Adipocyte (in vitro differentiated cells): ENCODE measurements at places on chromosomes 4 and X.

GRCh38 chr4:87409420-87409939, 12.9 kb upstream of the NUDT9 start:
- no peak for DNase-seq

DNA sequence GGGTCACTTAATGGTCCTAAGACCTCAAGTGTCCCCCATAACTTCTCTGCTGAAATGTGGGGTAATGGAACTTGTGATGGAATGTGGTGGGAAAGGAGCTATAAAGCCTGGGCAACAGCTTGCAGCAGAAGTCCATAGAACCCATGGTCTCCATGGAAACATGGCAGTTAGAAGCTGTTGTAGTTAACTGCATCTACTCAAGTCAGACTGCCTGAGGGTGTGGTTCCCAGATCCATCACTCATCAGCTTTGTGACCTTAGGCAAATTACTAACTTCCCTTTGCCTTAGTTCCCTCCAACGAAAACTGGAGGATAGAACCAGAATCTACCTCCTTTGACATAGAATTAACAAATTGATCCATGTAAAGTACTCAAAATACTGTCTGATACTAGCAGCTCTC, 113.0 kb downstream of the SPATA18 start:
- no peak for DNase-seq

DNA sequence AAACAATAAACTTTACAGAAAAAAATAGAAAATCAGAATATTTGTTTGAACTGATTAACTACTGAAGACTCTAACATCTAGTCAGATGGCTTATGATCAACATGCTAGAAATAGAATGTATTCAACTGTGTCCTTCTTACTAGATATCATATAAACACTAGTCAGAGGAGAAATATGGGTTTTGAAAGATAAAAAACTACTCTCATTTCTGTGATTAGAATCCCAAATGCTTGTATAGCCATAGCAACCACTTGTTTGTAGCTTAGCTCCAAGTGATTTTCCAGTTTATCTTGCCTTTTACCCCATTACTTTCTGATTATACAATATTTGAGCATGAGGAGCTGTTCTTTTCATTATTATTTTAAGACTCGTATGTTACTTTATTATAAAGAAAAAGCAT, 31.2 kb downstream of the USP38 start:
- DNase-seq = peak; percentile 31

GRCh38 chr4:42490015-42490414, 92.7 kb downstream of the SHISA3 start:
- no peak for DNase-seq

DNA sequence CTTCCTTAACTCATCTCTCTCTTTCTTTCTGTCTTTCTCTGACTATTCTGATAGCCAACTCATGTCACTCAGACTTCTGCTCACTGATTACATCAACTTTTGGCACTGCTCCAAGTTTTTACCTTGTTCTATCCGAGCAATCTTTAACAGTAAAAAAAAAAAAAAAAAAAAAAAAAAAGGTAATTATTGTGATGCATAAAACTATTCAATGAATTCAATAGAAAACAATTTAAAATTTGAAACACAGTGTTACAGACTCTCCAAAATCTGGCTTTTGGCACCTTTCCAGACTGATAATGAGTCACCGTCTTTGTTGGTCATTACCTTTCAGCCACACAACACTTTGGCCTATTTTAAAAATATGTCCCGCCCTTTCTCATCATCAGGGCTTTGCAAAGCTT, 229.5 kb downstream of the GALNTL6 start:
- DNase-seq = peak; percentile 11

GRCh38 chrX:21996872-21997455, 35.2 kb upstream of the PHEX start:
- peak; percentile 28 for DNase-seq

DNA sequence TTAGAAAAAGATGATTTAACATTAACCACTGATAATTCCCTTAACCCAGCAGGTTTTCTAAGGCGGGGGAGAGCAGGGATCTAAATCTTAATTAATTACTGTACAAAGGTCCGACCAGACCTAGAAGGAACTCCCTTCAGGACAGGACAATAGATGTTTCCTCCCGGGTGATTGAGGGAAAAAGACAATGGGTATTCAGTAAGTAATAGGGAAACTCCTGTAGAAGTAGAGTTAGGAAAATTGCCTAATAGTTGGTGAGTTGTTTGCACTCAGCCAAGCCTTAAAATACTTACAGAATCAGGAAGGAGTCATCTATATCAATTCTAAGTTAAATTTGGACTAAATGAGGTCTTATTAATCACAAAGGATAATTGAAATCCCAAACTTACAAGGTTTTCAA, 5.8 kb upstream of the SRD5A3 start:
- no peak for DNase-seq

DNA sequence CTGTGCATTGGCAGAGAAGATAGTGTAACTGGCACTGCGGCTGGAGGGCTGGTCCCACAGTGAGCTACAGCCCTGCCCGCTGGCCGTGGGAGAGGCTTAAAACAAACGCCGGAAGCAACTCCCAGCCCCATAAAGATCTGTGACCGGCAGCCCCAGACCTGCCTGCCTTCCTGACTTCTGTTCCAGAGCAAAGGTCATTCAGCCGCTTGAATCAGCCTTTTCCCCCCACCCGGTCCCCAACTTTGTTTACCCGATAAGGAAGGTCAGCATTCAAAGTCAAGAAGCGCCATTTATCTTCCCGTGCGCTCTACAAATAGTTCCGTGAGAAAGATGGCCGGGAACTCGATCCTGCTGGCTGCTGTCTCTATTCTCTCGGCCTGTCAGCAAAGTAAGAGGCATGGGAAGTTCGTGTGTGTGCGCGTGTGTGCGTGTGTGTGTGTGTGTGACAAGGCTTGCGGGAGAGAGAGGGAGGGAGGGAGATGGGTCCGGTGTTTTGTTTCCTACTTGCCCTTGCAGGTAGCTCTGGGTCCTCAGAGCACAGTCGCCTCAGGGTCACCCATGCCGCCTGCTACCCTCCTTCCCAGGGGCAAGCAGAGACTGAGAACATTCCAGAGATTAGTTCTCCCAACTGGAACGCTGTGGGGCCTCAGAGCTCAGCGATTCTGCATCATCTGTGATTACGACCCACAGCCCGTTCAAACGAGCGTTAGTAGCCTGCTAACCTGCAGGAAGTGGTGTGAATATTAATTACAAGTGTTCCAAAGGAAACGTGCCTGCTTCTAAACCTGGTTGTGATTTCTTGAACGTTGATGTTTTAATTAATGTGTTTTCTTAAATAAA, at the start of gene MGST2:
Gene MGST2, plus strand, starts transcription at position 130 of the 840 bp plus-strand sequence. Its CDS starts 201 bp downstream, at position 331.
- DNase-seq = peak; percentile 65

GRCh38 chrX:17214962-17215361, 160.0 kb upstream of the NHS start:
- no peak for DNase-seq

- DNase-seq = no peak
These were observed 39.9 kb downstream of the MSX1 start for GRCh38 chr4:4899202-4899925.

GRCh38 chrX:16594490-16594889, 55.5 kb upstream of the S100G start:
- DNase-seq = no peak

DNA sequence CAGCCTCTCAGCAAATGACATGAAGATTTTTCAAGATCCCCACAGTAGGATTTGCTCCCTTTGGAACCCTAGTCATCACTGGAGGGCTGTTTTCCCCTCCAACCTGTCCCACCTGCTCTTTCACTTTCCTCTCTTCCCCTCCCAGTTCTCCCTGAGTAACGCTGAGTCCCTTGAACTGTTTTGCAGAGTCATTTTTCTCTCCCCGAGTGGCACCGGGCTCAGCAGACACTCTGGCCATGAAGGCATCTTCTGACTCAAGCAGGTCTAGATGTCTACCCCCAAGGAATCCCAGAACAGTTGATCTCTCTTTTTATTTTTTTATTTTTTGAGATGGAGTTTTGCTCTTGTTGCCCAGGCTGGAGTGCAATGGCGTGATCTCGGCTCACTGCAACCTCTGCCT, 52.2 kb downstream of the HTRA3 start:
- DNase-seq = no peak

DNA sequence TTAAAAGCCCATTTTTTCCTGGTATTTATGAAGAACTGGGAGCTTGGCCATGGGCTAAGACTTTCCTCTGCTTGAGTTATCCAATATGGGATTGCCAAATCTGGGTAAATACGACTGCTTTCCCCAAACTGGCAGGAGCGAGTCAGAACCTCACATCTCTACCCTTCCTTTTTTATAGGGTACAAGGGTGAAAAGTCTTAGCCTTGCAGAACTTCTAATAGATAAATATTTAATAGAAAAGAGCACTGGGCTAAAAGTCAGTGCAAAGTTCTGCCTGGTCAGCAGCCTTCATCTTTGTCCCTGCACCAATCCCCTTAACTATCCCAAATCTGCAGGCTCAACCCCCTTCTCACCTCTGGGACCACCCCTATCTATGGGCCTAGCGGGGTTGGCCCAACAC, 61.6 kb upstream of the ACSL1 start:
- DNase-seq = no peak

- DNase-seq = no peak
These were observed 100.2 kb downstream of the FIP1L1 start for GRCh38 chr4:53477636-53478035.

DNA sequence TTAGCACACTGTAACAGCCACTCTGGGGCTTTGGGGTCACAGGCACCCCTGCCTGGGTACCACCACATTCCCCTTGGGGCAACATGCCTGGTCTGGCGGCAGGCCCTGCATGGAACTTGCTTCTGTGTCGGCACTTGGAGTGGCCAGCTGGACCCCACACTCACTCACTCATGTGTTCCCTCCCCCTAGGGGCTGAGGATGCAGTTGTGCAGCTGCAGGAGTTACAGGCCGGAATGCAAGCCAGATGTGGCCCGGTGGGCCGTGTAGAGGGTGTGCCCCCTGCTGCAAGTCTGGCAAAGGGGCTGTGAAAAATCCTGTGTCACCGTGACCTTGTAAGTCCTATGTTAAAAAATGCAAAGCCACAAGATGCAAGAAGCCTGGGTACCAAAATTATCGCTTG, 34.2 kb downstream of the ATXN3L start:
- DNase-seq = no peak

- no peak for DNase-seq
These were observed 87.5 kb downstream of the CNOT6L start for GRCh38 chr4:77731656-77732055.

DNA sequence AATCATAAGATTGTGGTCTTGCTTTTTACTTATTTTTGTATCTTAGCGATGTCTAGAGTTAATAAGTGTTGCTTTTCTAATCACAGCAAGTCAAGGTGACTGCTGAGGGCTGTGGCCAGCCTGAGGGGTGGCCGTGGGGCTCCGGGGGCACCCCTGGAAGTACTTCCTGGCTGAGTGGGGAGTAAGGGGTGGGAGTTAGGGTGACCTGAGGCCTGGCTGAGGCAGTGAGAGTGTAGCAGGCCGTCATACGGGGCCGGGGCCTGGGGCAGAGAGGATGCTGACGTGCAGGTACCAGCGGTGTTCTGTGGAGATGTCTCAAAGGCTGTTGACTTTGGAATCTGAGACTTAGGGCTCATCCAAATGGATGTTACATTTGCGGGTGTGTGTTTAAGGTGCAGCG, 29.3 kb downstream of the PIGG start:
- DNase-seq = no peak

GRCh38 chr4:2482693-2483092, 13.8 kb downstream of the RNF4 start:
- DNase-seq = peak; percentile 61

GRCh38 chr4:16659694-16660093, 238.8 kb downstream of the LDB2 start:
- no peak for DNase-seq

DNA sequence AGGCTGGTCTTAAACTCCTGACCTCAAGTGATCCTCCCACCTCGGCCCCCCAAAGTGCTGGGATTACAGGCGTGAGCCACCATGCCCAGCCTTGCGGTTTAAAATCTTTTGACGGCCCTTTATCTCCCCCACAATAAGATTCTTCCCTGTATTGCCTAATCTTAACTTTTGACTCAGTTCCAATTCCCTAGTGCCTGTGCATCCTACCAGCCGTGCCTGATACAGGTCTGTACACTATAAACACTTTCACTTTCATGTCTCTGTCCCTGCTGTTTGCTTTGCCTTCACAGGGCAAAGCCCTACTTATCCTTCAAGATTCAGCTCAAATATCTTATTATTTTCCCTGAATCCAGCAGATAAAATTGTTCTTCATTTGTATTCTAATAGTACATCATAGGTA, 74.6 kb downstream of the WDR44 start:
- DNase-seq = peak; percentile 57

DNA sequence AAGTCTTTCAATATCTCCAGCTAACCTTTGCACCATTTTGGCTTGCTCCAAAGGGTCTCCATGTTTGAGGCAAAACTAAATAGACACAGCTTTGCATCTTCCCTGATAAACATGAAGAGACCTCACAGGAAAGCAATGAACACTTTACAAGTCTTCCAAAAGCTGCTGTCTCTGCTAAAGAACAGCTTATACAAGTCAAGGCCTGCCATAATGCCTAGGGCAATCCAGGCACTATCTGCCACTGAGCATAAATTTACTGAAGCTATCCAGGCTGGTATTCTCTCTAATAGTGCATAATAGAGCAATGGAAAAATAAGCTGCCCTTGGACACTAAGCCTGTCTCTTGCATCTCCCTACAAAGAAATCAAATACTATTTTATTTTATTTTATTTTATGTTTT, 60.1 kb upstream of the S100G start:
- no peak for DNase-seq

DNA sequence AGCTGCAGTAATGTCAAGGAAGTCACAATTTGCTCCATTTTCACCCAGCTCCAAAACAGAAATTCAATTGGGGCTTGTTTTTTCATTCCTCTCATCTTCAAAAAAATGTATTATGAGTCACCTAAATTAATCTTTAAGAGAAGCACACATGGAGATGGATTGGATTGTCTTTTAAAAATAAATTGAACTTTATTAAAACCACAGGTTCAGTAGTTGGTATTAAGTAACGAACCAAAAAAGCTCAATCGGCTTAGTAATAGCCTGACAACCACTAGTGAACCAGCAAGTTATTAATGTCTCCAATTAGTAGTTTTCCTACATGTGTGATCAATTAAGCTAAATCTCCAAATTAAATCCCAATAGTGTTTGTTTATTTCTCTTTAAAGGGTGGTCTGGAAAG, 283.5 kb upstream of the GIMD1 start:
- DNase-seq = no peak

GRCh38 chr4:149553959-149554520, 261.6 kb downstream of the IQCM start:
- DNase-seq = peak; percentile 59

GRCh38 chr4:174147863-174148262, 135.6 kb downstream of the FBXO8 start:
- DNase-seq = no peak
